Psoas muscle (tissue), 8 donors: ENCODE measurements at places on chromosomes 4 and X. TPM values are rescaled to one million over a fixed set of nuclear protein-coding genes. Genes with fewer than 3 reads are reported as not detected.
A peak's percentile ranks its signal among the peaks of the same experiment; 100 is the strongest.

- H3K4me3 ChIP-seq = no peak overlapping the region
- peak; percentile 42 for DNase-seq
- H3K27me3 ChIP-seq = no peaks in the 10 kb centered on the region
- no peak overlapping the region for H3K27ac ChIP-seq
These were observed 83.3 kb downstream of the EFNB1 start for GRCh38 chrX:68912113-68912512.

DNA sequence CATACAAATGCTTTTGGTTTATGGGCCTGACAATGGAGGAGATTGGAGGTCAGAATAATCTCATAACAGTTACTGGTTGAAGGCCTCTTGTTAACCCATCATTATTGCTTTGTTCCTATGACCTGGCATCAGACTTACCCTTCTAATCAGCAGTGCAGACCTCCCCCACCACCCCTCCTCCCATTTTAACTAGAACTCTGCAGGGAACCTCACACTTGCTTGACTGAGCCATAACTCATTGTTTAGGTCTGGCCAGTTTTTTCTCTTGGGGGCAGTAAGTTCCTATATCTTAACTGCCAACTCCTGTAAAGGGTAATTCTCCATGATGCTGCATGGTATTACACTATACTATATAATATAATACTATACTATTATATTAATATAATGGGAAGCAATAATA is 609.3 kb downstream of the IL1RAPL1 start:
- no peak overlapping the region for H3K27ac ChIP-seq
- no peaks in the 10 kb centered on the region for H3K4me1 ChIP-seq
- H3K4me3 ChIP-seq = no peak overlapping the region
- no peaks in the 10 kb centered on the region for H3K36me3 ChIP-seq
- H3K27me3 ChIP-seq = no peaks in the 10 kb centered on the region

DNA sequence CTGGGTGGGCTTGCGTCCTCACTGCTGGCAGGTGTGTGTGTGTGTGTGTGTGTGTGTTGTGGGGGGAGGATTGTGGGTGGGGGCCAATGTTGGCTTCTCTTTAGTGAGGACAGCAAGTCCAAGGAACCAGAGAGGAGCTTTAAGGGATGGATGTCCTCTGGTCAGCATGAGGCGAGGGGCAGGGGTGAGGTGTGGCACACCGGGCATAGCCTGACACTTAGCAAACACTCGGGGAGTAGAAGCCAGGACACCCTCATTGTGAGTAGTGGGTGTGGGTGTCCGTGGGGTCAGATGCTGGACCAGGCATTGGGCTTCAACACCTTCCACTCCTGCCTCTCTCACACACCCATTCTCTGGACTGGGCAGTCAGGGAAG is 2.8 kb downstream of the SORCS2 start:
- no peaks in the 10 kb centered on the region for H3K27me3 ChIP-seq
- peaks cover 7% of the 10 kb centered on the region for H3K4me1 ChIP-seq
- H3K36me3 ChIP-seq = no peaks in the 10 kb centered on the region
- no peak overlapping the region for H3K27ac ChIP-seq
- DNase-seq = no peak
- H3K4me3 ChIP-seq = no peak overlapping the region

DNA sequence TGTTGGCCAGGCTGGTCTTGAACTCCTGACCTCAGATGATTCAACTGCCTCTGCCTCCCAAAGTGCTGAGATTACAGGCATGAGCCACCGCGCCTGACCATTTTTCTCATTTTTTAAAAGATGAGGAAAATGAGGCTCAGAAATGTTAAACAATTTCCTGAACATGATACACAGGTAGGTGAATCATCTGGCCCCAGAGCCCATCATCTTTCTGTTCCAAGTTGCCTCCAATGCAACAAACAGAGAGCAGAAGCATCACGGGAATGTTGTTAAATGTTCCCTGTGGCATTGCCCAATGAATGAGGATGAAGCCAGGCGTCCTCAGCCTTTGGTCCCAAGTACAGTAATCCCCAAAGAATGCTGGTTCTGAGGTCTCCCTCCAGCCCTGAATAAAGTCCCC is 31.3 kb upstream of the ANXA5 start:
- H3K36me3 ChIP-seq = no peaks in the 10 kb centered on the region
- peak; percentile 13 for DNase-seq
- no peak overlapping the region for H3K27ac ChIP-seq
- no peaks in the 10 kb centered on the region for H3K27me3 ChIP-seq

GRCh38 chr4:102392033-102392744 is 46.9 kb upstream of the SLC39A8 start:
- no peaks in the 10 kb centered on the region for H3K27me3 ChIP-seq
- no peak overlapping the region for H3K4me3 ChIP-seq
- DNase-seq = no peak
- H3K36me3 ChIP-seq = no peaks in the 10 kb centered on the region

GRCh38 chr4:149211876-149212275 is 603.8 kb downstream of the IQCM start:
- no peak overlapping the region for H3K27ac ChIP-seq
- no peak overlapping the region for H3K4me3 ChIP-seq
- no peaks in the 10 kb centered on the region for H3K36me3 ChIP-seq
- H3K27me3 ChIP-seq = no peaks in the 10 kb centered on the region
- no peak for DNase-seq

GRCh38 chr4:84894621-84895020 is 71.9 kb downstream of the WDFY3 start:
- H3K27ac ChIP-seq = no peak overlapping the region
- no peak for DNase-seq
- H3K4me3 ChIP-seq = no peak overlapping the region
- peaks cover 15% of the 10 kb centered on the region for H3K4me1 ChIP-seq

GRCh38 chr4:81971061-81971460 is 402.7 kb downstream of the HNRNPD start:
- no peak overlapping the region for H3K4me3 ChIP-seq
- no peaks in the 10 kb centered on the region for H3K36me3 ChIP-seq
- H3K27ac ChIP-seq = no peak overlapping the region
- no peak for DNase-seq

DNA sequence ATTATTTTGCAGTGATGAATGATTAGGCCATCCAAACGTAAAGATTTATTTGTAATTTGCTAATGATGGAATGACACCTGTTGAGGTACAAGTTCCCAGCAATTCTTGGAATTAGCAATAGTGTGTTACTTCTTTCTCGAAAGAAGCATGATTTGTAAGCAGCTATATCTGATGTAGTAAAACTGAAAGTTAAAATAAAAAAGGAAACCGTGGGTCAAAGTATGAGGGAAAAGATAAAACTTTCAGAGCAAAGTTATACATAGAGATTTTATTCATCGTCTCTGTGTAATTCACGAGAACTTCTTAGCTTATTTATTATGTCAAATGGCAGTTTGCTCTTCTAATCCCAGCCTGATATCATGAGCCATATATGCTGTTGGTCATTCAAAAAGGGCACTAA is 59.0 kb downstream of the NFKB1 start:
- H3K27ac ChIP-seq = no peak overlapping the region
- no peak for DNase-seq
- peaks cover 11% of the 10 kb centered on the region for H3K4me1 ChIP-seq
- H3K36me3 ChIP-seq = no peaks in the 10 kb centered on the region
- H3K27me3 ChIP-seq = no peaks in the 10 kb centered on the region
- no peak overlapping the region for H3K4me3 ChIP-seq

DNA sequence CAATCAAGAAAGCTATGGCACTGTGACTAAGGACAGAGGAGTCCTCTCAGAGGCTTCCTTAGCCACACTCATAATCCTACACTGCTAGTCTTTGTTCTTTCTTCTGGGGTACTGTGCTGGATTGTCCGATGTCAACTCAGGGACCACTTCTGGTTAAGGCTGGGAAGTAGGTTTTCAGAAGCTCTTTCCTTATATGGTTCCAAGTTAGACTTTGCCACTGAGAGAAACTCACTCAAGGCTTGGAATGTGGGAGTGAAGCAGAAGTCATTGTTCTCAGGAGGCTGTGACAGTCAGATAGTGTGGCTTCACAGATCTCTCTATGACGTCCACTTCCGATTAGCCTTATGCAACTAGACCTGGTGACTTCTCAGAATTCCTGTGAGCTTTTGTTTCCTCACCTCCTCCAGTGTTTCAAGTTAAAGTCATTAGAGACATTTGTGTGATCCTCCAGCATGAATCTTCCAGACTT is 317.3 kb upstream of the F9 start:
- H3K36me3 ChIP-seq = no peaks in the 10 kb centered on the region
- H3K4me1 ChIP-seq = peaks cover 5% of the 10 kb centered on the region
- H3K4me3 ChIP-seq = no peak overlapping the region
- no peaks in the 10 kb centered on the region for H3K27me3 ChIP-seq
- DNase-seq = no peak
- H3K27ac ChIP-seq = peak overlapping the region; percentile 33

DNA sequence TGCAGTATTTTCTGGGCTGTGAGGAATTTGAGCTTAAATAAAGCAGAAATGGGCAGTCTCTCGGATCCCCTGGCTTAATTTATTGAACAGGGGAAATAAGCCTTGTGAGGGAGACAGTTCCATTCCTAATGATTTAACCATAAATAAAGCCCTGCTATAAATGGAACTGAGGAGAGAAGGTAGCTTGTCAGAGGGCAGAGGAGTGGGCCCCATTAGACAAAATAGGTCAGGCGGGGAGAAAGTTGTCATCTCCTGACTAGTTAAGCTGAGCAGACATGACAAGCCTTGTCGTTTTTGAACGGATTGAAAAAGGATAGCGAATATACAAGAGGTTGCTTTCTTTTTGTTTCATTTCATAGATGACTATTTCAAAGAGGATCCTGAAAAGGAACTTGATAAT is 39.3 kb downstream of the SMPX start:
- H3K4me1 ChIP-seq = peaks cover 6% of the 10 kb centered on the region
- H3K27me3 ChIP-seq = no peaks in the 10 kb centered on the region
- no peaks in the 10 kb centered on the region for H3K36me3 ChIP-seq

GRCh38 chr4:23972805-23973204 is 83.0 kb upstream of the PPARGC1A start:
- peaks cover 5% of the 10 kb centered on the region for H3K4me1 ChIP-seq
- DNase-seq = no peak
- no peak overlapping the region for H3K27ac ChIP-seq

GRCh38 chrX:109974906-109975655 is 27.8 kb upstream of the TMEM164 start:
- DNase-seq = no peak
- H3K36me3 ChIP-seq = no peaks in the 10 kb centered on the region
- no peaks in the 10 kb centered on the region for H3K4me1 ChIP-seq

GRCh38 chr4:10622728-10623127 is 61.8 kb downstream of the CLNK start:
- H3K27ac ChIP-seq = no peak overlapping the region
- no peaks in the 10 kb centered on the region for H3K4me1 ChIP-seq
- no peaks in the 10 kb centered on the region for H3K27me3 ChIP-seq
- no peaks in the 10 kb centered on the region for H3K36me3 ChIP-seq
- no peak for DNase-seq

DNA sequence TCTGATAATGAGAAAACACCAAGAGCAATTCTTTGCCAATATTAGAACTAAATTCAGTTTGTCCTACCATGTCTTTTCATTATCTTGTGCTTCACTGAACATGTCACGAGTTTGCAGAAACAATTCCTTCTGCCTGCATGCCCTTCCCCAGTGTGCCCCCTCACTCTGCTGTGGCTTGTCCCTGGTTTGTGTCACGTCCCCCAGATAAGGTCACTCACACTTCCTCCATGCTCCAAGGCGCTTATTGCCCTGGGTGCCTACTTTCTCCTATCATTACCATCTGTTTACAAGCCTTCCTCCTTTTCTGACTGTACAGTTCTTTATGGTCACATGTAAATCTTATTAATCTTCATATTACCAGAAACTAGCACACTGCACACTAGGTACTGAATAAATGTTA is 394.1 kb downstream of the KCNIP4 start:
- DNase-seq = no peak
- H3K27me3 ChIP-seq = no peaks in the 10 kb centered on the region
- no peaks in the 10 kb centered on the region for H3K4me1 ChIP-seq
- no peak overlapping the region for H3K4me3 ChIP-seq
- H3K27ac ChIP-seq = no peak overlapping the region

DNA sequence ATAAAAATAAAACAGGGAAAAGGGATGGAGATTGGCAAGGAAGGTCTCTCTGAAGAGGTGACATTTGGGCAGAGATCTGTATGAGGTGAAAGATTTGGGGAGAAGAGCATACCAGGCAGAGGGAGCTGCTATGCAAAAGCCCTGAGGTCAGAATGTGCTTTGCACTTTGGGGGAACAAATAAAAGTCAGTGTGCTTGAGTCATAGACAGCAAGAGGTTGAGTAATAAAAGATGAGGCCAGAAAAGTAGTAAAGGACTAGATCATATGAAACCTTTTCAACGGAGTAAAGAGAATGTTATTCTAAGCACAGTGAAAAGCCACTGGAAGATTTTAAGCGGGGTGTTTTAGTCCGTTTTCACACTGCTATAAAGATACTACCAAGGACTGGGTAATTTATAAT is 76.5 kb upstream of the TEX13A start:
- H3K36me3 ChIP-seq = no peaks in the 10 kb centered on the region
- H3K27ac ChIP-seq = no peak overlapping the region
- H3K27me3 ChIP-seq = no peaks in the 10 kb centered on the region
- H3K4me3 ChIP-seq = no peak overlapping the region

GRCh38 chrX:101658661-101659491 is 774 bp downstream of the ARMCX2 start:
- no peaks in the 10 kb centered on the region for H3K4me1 ChIP-seq
- peak overlapping the region; percentile 70 for H3K4me3 ChIP-seq
- H3K27ac ChIP-seq = no peak overlapping the region
- peak; percentile 74 for DNase-seq
- peaks cover 4% of the 10 kb centered on the region for H3K36me3 ChIP-seq
- no peaks in the 10 kb centered on the region for H3K27me3 ChIP-seq

DNA sequence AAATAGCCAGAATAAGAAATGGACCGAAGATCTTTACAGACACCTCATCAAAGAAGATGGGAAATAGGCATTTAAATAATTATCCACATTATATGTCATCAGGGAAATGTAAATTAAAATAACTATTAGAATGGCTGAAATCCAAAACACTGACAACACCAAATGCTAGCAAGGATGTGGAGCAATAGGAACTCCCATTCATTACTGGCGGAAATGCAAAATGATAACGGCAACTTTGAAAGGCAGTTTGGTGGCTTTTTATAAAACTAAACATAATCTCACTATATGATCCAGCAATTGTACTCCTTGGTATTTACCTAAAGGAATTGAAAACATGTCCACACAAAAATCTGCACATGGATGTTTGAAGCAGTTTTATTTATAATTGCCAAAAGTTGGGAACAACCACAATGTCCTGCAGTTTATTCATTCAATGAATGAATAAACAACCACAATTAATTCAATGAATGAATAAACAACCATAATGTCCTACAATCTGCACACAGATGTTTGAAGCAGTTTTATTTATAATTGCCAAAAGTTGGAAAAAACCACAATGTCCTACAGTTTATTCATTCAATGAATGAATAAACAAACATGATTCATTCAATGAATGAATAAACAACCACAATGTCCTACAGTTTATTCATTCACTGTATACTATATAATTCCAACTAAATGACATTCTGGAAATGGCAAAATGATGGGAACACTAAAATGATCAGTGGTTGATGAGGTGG is 117.6 kb upstream of the PCDH18 start:
- H3K27me3 ChIP-seq = no peaks in the 10 kb centered on the region
- H3K27ac ChIP-seq = no peak overlapping the region
- no peak overlapping the region for H3K4me3 ChIP-seq
- DNase-seq = no peak

GRCh38 chrX:39599339-39599738 is 498.4 kb downstream of the BCOR start:
- DNase-seq = no peak
- no peak overlapping the region for H3K4me3 ChIP-seq
- no peaks in the 10 kb centered on the region for H3K27me3 ChIP-seq
- H3K4me1 ChIP-seq = no peaks in the 10 kb centered on the region
- H3K27ac ChIP-seq = no peak overlapping the region
- no peaks in the 10 kb centered on the region for H3K36me3 ChIP-seq

PROM1 gene
- 0.96 TPM for total RNA-seq

EXOC1L gene
- total RNA-seq = not detected

IRF2 gene
- 14.6 TPM for total RNA-seq

ABLIM2 gene
- total RNA-seq = 629 TPM

SPATA18 gene
- 1.4 TPM for total RNA-seq

FIP1L1 gene
- total RNA-seq = 27.1 TPM

FAAH2 gene
- not detected for total RNA-seq

UGT2B11 gene
- not detected for total RNA-seq
